ENCODE measurements at places on chromosomes 1 and 21.

- no peak for DNase-seq
These were observed 7.7 kb upstream of the SPATC1L start for GRCh38 chr21:46191686-46192575.

- no peak for DNase-seq
These were observed 109.1 kb upstream of the COL6A1 start for GRCh38 chr21:45872471-45872870.

DNA sequence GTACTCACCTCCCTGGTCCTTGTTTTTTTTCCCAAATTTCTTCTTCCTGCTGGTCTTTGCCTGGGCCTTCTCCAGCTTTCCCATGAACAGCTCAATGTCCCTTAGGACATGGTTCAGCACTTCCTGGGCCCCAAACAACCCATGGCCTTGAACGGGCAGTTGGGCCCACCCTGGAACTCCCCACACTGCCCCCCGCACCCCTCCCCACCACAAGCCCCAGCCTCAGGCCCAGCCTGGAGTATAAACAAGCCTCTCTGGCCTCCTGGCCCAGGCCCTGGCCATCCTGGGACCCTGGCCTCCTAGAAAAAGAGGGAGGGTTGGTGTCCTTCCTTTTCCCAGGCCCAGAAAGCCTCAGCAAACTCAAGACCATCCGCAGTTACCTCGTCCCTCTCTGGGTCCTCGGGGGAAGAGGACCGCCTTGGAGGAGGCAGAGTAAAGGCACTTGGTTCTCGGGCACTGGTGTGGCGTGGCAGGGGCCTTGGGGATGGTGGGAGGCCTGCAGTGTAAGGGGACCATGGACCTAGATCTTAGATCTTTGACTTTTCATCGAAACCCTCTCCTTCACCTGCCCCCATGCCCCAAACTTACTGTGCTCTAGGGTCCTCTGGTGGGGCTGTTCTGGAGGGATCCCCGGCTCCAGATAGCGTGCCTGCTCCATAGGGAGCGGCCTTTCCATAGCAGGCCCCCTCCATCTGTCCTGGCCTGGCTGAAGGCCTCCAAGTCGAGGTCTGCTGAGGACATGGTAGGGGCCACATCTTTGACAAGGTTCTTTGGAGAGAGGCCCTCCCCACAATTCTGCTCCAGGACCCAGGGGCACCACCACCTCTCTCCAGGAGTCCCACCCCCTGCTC is 5.6 kb downstream of the EPS8L3 start:
- DNase-seq: no peak

DNA sequence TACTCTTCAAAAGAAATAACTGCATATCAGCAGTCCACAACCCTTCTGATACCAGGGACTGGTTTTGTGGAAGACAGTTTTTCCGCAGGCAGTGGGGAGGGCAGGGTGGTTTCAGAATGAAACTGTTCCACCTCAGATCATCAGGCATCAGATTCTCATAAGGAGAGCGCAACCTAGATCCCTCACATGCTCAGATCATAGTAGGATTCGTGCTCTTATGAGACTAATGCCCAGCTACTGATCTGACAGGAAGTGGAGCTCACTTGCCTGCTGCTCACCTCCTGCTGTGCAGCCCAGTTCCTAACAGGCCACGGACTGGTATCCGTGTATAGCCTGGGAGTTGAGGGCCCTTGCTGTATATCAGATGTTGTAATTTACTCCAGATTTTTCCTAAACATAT is 11.5 kb downstream of the RO60 start:
- no peak for DNase-seq

GRCh38 chr1:111140680-111140967 is 601 bp downstream of the CEPT1 start:
- no peak for DNase-seq

DNA sequence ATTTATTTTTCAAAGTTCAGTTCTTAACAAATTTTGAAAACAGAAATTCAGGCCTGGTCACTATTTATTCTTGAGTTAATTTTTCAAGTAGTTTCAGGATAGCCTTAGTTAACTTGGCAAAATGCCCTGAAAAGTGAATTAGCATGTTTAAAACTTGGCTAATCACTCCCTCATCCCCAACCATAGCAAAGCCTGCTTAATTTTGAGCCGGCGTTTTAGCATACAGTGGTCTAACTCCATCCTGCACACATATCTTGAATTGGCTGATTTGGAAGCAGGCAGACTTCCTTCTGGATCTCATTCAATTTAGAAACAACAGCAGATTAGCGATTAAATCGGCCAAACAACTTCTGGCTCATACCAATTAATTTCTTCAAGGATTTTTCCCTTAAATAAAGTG is 439.2 kb downstream of the PTBP2 start:
- DNase-seq: no peak

- no peak for DNase-seq
These were observed 10.1 kb upstream of the SERTAD4 start for GRCh38 chr1:210222340-210223006.

DNA sequence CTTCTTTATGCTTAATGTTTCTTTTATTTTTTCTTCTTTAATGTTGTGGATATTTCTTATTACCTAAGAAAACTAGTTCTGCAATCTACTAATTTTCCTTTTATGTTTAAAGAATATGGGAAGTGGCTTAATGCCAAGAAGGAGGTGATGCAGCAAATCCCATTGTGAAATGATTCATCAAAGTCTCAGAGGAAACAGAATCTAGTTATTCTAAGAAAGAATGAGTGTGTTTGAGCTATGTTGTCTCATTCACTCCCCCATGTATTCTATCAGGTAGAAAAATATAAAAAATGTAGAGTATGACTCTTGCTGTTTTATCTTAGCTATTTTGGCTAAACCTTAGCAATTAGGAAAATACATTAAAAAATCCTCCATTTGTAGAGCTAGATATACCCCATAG is 659.9 kb upstream of the RGS18 start:
- DNase-seq: peak; percentile 27

DNA sequence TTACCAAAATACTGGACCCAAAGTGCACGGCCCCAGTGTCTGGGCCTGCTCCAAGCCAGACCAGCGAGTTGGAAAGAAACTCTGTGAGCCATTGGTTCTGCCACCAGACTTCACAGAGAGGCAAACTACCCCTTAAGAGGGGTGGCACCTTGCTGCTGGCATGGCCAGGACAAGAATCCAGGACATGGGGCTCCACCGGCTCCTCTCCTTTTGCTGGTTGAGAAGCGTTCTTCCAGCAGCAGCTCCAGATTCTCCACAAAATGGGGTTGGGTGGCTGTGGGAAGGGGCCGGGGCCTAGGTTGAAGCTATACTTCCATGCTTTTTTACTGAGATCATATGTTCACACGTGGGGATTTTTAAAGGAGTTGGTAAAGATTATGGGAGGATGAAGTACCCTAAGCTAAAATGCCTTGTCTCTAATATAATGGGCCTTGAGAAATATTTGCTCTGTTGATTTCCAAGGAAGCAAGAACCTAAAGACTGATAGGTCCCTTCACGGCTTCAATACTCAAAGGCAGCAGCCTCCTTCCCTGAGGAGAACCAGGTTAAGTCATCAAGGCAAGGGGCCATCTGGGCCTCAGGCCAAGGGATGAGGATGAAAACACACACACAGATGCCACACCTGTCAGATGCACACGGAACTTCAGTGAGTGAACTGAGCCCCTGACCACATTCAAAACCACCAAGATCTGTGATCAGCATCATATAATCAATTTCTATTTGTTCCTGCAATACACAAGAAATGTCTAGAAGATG is 3.1 kb downstream of the C1orf198 start:
- DNase-seq: no peak

- DNase-seq: no peak
These were observed 21.6 kb downstream of the MAPKAPK2 start for GRCh38 chr1:206706298-206706791.

DNA sequence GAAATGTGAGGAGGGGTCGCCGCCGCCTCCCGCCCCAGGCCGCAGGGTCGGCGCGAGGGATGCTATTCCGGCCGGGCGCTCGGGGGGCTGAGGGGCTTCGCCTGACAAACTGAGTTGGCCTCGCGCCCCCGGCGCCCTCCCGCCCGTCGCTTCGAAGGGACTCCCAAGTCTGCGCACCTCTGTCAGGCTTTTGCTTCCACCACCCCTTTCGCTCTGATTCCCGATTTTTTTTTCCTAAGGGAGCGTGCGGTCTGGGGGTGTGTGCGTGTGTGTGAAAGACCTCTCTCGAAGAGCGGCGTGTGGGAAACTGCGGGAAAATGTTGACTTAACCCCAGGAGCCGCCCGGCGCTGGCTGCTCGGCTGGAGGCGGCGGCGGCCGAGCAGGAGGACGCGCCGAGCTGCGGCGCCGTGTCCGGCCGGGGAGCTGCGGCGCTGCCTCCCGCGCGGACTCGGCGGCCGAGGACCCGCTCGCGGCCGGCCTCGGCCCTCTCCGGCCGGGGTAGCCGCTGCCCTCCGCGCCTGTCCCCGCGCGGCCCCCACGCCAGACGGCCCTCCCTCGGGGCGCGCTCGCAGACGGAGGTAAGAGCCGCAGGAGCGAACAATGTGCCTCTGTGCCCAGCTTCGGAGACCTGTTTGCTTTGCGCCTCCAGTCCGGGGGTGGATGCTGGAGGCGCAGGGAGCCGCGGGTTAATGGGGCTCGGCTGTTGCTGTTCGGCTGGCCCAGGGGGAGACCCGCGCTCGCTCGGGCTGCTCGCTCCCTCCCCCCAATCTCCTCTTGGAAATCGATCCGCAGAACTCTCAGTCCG is 1.1 kb downstream of the ADGRL2 start:
- no peak for DNase-seq

- peak; percentile 32 for DNase-seq
These were observed 78.8 kb downstream of the SPSB1 start for GRCh38 chr1:9371391-9371935.

DNA sequence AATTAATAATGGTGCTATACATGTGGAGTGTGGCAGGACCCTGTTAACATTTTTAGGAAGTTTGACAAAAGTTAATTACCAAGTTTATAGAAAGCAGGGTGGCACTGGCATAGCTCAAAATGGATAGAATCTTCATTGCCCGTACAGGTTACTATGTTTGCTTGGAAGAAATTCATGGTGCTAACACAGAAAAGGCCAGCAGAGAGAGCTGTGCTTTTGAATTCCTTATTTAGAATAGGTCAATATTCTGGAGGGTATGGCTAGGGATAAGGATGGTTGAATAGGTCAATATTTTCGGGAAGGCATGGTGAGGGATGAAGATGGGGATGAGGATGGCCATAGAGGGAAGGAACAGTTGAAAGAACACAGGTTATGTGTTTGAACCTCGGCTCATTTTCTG is 345.1 kb downstream of the LMO4 start:
- no peak for DNase-seq

DNA sequence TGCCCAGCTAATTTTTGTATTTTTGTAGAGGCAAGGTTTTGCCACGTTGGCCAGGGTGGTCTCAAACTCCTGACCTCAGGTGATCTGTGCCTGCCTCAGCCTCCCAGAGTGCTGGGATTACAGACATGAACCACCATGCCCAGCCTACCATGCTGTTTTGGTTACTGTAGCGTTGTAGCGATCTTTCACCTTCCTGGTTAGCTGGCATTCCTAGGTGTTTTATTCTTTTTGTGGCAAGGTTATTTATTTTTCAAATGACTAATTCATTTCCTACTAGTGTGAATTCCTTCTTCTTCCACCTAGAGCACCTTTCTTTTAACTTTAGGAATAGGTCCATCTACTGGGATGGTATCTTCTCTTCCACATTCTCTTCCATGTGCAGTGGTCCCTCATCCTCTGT is 29.3 kb downstream of the TMEM200B start:
- DNase-seq: no peak

DNA sequence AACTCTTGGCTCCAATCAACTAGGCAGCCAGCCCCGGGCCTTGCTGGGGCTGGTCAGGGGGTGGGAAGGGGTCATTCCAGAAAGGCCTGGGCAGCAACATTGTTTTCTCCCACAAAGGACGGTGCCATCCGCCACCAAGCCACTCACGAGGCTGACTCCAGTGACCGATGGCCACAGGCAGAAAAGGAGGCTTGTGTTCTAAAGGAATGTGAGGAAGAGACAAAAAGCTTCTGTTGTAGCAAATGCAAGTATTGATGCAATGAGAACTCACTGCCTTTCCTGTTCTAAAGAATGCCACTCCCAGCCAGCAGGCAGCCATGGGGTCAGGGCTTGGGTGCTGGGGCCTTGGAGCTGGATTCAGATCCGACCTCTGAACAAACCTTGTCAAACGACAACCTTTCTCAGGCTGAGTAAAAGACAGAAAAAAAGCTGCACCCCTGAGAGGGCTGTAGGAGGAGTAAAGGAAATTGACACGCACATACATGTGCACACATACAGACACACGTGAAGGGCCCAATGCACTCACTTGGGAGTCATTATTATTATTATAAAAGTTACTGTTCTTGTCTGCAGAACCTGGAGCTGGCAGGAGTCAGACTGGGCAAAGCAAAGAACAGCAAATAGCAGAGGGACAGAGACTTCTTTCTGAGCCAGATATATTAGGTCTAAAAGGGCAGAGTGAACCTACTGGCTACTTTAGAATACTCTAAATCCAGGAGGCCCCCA is 13.9 kb upstream of the PRMT2 start:
- no peak for DNase-seq

DNA sequence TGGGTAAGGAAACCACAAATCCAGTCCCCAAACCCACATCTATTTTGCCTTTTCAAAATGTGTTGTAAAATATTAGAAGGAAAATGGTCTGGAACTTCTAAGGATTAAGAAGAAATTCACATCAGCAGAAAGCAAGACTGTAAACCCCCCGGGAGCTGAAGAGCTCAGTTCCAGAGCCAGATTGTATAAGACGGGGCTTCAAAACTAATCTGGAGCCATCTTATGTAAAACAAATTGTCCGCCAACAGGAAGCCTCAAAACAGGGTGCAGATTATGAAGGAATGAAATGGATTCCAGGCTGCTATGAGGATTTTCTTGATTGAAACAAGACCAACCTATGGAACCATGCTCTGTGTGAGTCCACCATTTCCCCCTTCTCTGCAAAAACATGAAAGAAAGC is 25.1 kb upstream of the HUNK start:
- DNase-seq: no peak

GRCh38 chr1:223012938-223013337 is 130.1 kb downstream of the TLR5 start:
- no peak for DNase-seq

DNA sequence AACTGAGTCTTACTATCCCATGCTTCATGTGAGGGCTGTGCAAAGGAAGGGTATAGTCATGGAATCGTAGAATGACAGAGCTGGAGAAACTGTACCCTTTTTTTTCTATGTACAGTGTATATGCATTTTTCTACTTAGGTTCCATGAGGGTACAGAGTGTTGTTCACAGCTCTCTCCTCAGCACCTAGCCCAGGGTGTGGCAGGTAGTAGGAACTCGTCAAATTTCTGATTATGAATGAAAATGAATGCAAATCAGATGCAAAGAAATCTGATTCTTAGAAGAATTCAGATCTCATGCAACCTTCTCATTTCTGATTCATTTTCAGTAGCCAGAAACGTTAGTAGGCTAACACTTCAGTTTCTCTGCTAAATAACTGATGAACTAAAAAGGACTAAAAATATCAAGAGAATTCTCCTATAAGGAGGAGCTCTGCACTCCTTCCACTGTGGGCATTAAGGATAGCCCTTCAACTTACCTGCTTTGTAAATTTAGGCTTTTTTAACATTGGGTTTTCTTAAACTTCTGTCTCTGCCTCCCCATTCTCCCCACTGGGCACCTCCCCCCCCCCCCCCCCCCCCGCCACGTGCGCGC is 18.0 kb upstream of the HHAT start:
- DNase-seq: no peak

- no peak for DNase-seq
These were observed 141.5 kb downstream of the PAPPA2 start for GRCh38 chr1:176604461-176604860.

GRCh38 chr1:60581455-60582220 is 500.7 kb upstream of the NFIA start:
- no peak for DNase-seq
